ENCODE measurements at places on chromosomes 1 and 21.

DNA sequence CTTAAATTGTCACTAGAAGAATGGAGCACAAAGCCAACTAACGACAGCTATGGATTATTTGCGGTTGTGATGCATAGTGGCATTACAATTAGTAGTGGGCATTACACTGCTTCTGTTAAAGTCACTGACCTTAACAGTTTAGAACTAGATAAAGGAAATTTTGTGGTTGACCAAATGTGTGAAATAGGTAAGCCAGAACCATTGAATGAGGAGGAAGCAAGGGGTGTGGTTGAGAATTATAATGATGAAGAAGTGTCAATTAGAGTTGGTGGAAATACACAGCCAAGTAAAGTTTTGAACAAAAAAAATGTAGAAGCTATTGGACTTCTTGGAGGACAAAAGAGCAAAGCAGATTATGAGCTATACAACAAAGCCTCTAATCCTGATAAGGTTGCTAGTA, 13.5 kb downstream of the USP1 start:
- DNase-seq = no peak

- DNase-seq = no peak
These were observed 53.3 kb upstream of the HOOK1 start for GRCh38 chr1:59761443-59761842.

DNA sequence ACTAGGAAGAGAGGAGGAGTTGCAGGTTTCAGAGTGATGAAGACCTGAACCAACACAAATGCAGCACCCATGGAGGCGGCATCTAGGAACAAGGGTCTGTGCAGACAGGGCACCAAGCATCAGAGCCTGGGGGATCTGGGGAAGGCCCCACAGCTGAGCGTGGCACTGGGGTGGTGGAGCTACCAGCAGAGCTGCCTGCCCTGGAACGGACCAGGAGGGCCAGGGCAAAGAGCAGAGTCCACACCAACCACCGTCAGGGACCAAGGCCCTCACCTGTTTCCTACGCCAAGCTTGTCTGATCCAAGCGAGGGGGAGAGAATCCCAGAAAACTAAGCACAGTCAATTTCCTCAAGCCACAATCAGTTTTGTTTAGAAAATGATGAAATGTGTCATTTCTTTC, 79.0 kb upstream of the SYT6 start:
- DNase-seq = no peak

DNA sequence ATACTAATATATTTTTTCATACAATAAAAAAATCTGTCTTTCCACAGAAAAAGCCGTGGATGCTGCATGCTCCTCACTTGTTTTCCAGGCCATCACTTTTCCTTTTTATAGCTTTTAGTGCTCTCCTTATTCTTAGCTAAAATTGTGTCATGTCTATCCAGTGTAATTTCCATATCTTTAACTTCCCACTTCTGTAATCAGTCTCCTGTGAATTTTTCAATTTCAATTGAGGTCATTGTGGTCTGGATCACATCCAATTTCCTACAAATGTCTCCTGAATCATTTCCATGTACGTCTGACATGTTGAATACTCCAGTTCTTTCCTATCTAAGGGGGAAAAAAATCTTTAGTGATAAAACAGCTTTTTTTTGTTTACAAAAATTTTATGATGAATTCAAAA, 838.2 kb upstream of the B3GALT2 start:
- DNase-seq = no peak

GRCh38 chr1:197705941-197706340, 69.3 kb downstream of the DENND1B start:
- no peak for DNase-seq

GRCh38 chr1:117398957-117399356, 31.7 kb downstream of the MAN1A2 start:
- DNase-seq = no peak

DNA sequence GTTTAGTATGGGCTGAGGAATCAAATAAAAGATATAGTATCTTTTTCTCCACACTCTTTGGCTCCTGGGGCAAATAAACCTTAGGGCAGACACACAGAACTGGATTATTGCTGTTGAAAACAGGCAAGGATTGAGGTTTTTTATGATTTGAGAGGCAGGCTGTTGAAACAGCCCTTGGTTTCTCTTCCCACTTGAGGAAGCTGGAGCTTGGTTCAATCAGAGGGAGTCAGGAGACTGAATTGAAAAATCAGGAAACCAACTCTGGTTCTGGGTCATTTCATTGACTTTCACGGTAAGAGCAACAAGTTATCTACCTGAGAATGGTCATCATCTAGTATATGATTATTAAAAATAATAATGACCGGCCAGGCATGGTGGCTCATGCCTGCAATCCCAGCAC, 108.4 kb downstream of the CNIH3 start:
- no peak for DNase-seq

- no peak for DNase-seq
These were observed 160.9 kb downstream of the SLC44A5 start for GRCh38 chr1:75449998-75450397.

GRCh38 chr1:78331799-78332198, 159.0 kb upstream of the PTGFR start:
- no peak for DNase-seq

GRCh38 chr21:17947531-17947930, 128.4 kb upstream of the C21orf91 start:
- DNase-seq = no peak

DNA sequence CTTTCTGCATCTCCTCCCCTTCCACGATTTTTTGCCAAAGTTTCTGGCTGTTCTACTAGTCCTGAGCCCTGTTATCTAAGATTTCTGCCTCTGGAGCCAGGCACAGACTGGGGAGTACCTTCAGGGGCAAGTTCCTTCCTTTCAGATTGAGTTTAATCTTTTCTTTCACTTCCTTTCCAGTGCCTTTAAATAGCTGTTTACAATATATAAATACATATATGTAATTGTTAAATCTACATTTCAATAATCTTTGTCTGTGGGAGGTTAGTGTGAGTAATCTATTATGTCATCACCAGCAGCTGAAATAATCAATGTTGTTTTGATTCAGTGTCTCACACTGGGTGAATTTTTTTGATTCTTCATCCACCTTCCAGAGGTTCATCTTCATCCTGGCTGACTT, 31.8 kb downstream of the DIPK1A start:
- no peak for DNase-seq

DNA sequence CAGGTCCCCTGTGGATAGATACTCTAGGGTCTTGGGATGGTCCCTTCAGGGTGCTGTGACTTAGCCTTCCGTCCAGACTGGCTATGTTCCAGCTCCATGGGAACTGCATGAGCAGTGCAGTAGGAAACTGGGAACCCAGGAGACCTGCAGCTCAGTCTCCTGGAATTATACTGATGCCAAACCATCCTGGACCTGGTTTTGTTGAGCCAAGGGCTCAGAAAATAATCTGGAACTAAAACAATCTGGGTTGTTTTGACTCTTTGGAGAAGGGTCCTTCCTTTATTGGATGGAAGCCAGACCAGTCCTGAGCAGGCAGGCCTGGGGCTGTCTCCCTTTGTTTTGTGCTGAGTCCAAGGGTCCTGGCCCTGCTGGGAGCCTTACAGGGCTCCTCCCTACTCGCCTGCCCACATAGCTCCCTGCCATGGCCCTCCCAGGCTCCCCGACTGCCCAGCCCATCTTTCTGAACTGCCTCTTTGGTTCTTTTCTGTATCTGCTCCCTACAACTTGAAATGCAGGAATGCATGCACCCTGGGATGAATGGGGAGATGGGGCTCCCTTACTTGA, 1.2 kb downstream of the IPO13 start:
- no peak for DNase-seq

DNA sequence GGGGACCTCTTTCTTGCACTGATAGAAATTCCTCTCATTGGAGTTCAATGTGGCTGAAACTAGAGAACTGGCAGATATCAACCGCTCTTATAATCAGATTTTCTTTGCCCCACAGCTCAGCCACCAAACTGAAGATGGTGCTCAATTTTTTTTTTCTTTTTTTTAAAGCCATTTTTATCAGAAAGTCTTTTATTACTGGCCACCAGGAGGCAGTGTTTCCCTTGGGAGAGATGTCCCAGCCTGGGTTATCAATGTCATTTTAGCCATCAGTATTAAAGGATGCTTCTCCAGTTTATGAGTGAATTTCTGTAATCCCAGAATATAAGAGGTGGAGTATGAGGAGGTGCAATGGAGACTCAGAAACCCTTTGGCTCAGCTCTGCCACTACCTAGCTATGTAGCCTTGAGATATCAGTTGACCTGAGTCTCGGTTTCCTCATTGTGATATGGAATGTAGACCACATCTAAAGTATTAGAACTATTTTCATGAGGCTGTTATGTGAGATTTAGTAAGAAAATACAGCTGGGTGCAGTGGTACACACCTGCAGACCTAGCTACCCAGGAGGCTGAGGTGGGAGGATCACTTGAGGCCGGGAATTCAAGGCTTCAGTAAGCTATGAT, 27.6 kb downstream of the CD244 start:
- peak; percentile 83 for DNase-seq

- no peak for DNase-seq
These were observed 45.8 kb upstream of the SAMSN1 start for GRCh38 chr21:14591882-14592281.

DNA sequence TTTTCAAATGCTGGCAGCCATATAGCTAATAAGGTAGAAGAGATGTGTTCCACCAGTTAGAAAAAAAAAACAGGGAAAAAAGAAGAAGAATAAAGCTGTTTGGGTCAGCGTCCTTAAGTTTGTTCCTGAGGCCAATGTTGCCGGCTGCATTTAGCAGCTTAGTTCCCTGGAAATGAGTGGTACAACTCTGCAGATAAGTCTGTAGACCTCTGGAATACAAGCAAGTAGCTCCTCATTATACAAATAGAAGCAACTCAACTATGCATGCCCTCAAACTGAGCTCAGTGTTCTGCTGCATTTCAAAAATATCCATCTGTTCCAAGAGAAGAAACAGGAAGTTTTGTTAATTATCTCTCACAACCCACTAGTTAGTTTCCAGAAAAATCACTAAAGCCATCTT, 181.2 kb upstream of the PKN2 start:
- no peak for DNase-seq

DNA sequence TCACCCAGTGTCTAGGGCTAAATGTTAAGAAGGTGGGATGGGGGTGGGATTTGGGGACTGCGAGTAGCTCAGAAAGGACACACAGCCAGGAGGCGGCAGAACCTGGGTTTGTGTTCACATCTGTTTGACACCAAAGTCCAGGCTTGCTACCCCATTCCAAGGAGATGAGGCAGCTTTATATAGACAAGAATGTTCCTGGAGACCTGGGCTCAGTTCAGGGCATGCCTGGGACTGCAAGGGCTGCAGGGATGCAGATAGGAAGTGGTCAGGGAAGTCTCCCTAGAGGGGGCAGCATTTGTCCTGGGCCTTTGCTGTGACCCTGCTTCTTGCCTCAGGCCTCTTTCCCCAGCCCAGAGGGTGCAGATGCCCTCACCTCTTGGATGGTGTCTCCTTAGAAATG, 16.3 kb downstream of the PADI3 start:
- DNase-seq = peak; percentile 49

- no peak for DNase-seq
These were observed 84.4 kb downstream of the MACF1 start for GRCh38 chr1:39288735-39289465.

GRCh38 chr1:51829058-51829457, 49.5 kb downstream of the NRDC start:
- DNase-seq = no peak

- DNase-seq = no peak
These were observed 82.8 kb downstream of the DISP1 start for GRCh38 chr1:222897527-222898190.

All from GM23338 (cell line).